ENCODE measurements at places on chromosomes 5 and 9.
A peak's percentile ranks its signal among the peaks of the same experiment; 100 is the strongest.

DNA sequence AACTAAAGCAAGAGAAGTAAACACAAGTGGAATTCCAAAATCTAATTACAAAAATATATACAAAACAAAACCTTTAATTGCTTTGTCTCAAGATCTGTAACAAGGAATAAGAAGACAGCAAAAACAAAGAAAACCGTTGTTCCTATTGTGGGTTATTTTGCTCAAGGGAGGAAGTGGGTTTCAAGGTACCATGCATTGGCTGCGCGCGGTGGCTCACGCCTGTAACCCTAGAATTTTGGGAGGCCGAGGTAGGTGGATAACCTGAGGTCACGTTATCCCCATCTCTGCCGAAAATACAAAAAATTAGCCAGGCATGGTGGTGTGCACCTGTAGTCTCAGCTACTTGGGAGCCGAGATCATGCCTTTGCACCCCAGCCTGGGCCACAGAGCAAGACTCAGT, 12.1 kb upstream of the IQGAP2 start:
- no peak for DNase-seq
- H3K36me3 ChIP-seq: no peaks in the 10 kb centered on the region
- H3K4me1 ChIP-seq: no peaks in the 10 kb centered on the region
- H3K4me3 ChIP-seq: no peak overlapping the region
- H3K27ac ChIP-seq: no peak overlapping the region

DNA sequence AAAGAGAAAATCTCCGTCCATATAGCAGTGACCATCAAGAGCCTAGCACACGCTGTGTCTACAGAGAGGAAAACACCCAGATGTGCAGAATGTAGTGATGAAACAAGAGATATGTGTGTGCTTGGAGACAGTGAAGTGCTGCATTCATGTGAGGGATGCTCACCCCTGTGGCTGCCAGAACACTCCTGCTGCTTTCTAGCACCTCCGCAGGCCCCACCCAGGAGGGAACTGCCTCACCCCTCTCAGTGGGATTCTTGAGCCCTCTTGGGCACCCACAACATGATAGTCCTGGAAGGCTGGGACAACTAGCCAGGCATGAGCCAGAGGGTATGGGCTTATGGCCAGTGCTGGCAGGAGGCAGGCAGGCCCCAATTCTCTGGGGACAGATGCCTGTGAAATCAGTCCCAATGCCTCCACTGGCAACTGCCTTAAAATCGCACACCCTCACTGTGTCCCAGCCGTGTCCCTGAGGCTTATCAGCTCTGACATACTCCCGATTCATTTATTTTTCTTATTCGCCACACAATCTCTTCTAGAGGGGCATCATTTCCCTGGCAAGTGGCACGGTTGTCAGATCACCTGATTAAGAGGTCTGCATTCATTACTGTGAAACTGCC, 73.2 kb upstream of the FSTL4 start:
- H3K4me3 ChIP-seq: no peak overlapping the region
- H3K4me1 ChIP-seq: no peaks in the 10 kb centered on the region
- no peak overlapping the region for H3K27ac ChIP-seq
- DNase-seq: no peak
- H3K36me3 ChIP-seq: no peaks in the 10 kb centered on the region

- no peak overlapping the region for H3K4me3 ChIP-seq
- no peaks in the 10 kb centered on the region for H3K36me3 ChIP-seq
- H3K27me3 ChIP-seq: no peaks in the 10 kb centered on the region
- H3K4me1 ChIP-seq: no peaks in the 10 kb centered on the region
These were observed 7.4 kb upstream of the CARD19 start for GRCh38 chr9:93088656-93089015.

- no peak overlapping the region for H3K27ac ChIP-seq
- no peak for DNase-seq
- H3K27me3 ChIP-seq: no peaks in the 10 kb centered on the region
- H3K36me3 ChIP-seq: no peaks in the 10 kb centered on the region
- H3K4me1 ChIP-seq: no peaks in the 10 kb centered on the region
These were observed 70.4 kb downstream of the CRB2 start for GRCh38 chr9:123426406-123426805.

- no peaks in the 10 kb centered on the region for H3K27me3 ChIP-seq
- peak overlapping the region; percentile 98 for H3K27ac ChIP-seq
- H3K36me3 ChIP-seq: no peaks in the 10 kb centered on the region
- H3K4me1 ChIP-seq: peaks cover 17% of the 10 kb centered on the region
- peak overlapping the region; percentile 95 for H3K4me3 ChIP-seq
These were observed 727 bp downstream of the SMAD5 start for GRCh38 chr5:136133222-136133921.

- H3K27ac ChIP-seq: no peak overlapping the region
- H3K4me1 ChIP-seq: peaks cover 5% of the 10 kb centered on the region
These were observed 8.6 kb downstream of the KLHL9 start for GRCh38 chr9:21326526-21327139.

Data from breast epithelium (tissue), 4 donors.